RPMI7951 (cell line): ENCODE measurements at places on chromosomes 16 and 17. TPM values are rescaled to one million over a fixed set of nuclear protein-coding genes. Genes with fewer than 3 reads are reported as not detected.

DNA sequence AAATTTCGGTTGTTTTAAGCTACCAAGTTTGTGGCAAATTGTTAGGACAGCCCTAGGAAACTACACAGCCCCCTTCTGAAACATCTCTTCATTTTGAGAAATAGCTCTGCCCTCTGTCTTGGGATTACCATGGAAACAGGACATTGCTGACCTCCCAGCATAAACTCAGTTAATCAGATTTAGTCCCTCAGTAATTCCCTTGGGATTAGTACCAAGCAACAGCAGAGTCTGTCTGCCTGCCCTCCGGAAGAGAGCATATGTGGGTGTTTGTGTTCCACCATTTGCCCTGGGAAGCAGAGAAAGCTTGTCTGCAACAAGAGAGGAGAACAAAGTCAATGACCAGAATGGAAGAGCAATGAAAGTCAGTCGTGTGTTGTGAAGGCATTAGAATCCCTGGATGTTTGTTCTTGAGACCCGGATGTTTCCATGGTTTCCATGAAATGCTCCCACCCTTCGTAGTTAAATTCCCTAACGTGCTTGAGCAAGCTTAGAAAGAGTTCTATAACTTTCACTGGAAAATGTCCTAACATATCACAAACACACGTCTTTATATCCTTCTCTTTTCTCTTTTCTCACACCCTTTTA lies 26.2 kb downstream of the NUDT7 start:
- no peak for DNase-seq

- DNase-seq: no peak
Observed at GRCh38 chr16:3051009-3051408, 4.6 kb downstream of the MMP25 start.

GRCh38 chr17:42908872-42909700 lies 8.5 kb downstream of the G6PC1 start:
- DNase-seq: no peak

- no peak for DNase-seq
Observed at GRCh38 chr16:8257561-8257960, 332.8 kb downstream of the TMEM114 start.

ADAM11 gene
- 0.10 and 0.12 TPM in 2 replicates for total RNA-seq

GRCh38 chr17:6502142-6502541 lies 54.2 kb downstream of the PITPNM3 start:
- no peak for DNase-seq

APOH gene
- not detected in 2 replicates for total RNA-seq
